ENCODE measurements at places on chromosomes 11 and 22.

GRCh38 chr11:101945448-101945847 is 29.1 kb upstream of the ANGPTL5 start:
- no peak for ATAC-seq

DNA sequence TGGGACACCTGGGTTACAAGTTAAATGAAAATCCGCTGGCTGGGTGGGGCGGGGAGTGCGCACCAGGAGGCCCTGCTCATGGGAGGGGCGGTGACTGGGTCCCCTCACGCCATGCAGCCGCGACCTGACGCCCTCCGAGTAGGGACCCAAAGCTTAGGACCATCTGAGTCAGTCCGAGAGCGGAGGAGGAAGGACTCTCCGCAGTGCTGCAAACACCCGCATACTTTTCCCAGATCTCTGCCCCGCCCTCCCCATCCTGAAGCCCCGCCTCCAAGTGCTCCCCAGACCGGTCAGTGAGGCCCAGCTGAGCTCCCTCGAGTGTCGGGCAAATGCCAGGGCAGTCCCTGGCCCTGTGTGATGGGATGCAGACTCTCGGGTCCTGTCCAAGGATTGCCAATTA is 6.6 kb upstream of the FLI1 start:
- no peak for ATAC-seq

DNA sequence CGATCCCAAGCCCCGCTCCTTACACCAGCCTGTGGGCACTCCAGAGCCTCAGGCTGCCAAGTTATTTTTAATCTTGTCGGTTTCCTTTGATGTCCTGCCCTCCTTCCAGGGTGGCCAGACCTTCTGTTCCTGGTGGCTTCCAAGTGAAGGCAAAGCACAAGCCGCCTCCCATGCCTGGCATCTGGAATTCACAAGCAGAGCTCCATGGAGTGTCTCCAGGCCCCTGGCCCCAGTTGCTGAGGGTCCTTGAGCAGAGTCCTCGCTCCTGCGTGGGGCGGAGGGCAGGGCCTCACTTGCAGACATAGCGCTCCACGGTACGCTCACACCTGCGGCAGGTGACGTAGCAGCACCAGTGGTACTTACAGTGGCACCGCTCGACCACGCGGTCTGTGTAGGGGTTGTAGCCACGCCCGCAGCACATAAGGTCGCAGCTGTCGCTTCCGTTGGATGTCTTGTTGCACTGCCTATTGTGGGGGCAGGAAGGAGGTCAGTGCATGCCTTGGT is 19.5 kb downstream of the WNT11 start:
- ATAC-seq: no peak

DNA sequence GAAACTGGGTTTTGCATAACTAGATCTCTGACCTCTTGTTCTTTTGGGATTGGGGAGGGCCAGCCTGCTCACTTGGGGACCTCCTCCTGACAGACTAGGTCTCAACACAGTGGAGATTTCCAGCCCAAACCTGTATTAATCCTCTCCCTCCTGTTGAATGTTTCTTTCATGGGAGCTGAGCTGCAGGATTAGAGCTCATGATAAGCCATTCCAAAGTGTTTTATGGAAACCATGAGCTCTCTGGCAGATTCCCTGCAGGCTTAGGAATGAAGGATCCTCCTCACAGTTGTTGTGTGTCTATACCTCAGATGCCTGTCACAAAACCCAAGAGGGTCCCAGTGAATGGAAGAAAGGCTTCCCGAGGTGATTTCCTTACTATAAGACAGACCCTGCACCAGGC is 248.4 kb upstream of the B3GAT1 start:
- ATAC-seq: no peak

DNA sequence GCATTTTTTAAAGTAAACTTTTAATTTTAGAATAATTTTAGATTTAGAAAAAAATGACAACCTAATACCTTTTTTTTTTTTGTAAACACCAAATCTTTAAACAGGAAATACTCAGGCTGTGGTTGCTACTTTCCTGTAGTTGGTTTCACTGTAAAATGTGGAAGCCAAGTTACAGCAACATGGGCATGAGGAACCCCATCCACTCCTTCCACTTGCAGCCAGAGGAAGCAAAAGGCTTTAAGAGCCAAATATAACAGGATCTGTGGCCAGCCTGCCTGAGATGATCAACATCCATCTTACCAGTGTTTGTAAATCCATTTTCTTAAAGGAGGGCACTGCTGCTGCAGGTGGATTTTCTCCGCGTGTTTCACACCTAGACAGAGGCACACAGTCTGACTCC is 66.2 kb downstream of the TNRC6B start:
- ATAC-seq: no peak

- no peak for ATAC-seq
These were observed 189.8 kb upstream of the PITPNB start for GRCh38 chr22:28108851-28109250.

GRCh38 chr22:43128928-43129424 is 14.2 kb downstream of the MCAT start:
- ATAC-seq: no peak

DNA sequence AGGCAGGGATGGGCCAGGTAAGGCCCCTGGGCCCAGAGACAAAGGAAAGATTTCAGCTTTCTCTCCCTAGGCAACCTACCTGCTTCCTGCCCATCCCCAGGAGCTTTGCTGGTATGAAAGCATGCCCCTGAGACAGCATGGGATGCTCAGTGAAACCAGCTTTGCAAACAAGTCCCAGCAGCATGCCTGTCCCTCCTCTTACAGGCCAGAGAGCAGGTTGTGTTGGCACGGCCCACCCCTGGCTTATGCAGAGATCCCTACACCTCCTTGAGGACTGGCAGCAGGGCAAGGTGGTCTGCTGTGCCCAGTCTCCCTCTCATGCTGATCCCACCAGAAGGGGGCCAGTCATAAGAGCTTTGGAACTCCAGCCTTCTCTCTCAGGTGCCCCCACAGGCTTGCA is 3.1 kb downstream of the SCN4B start:
- no peak for ATAC-seq

DNA sequence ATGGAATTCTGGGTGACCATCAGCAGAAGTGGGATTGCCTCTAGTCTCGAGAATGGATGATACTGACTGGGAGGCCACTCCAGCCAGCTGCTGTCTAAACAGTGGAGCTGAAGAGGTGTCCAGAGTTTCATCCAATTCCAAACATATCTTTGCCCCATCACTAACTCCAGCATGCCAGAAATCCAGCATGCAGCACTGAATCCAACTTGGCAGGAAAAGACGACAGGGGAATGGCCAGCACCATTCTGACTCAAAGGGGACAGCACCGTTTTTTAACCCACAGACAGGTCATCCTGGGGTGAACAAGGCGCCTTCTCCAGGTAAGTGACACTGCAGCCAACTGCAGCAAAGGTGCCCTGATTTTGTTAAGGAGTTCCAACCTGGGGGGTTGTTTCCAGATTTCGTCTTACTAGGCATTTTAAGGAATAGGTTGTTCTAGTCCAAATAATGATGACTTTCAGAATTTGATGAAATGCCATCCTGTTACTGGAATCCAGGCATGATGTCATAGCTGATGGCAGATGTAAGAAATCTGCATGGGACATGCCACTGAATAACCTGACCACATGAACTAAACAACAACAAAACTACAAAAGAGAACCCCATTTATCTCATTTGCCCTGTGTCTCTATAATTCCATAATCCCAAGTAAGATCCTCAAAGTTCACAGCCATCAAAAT is 32.3 kb downstream of the FEZ1 start:
- ATAC-seq: no peak

DNA sequence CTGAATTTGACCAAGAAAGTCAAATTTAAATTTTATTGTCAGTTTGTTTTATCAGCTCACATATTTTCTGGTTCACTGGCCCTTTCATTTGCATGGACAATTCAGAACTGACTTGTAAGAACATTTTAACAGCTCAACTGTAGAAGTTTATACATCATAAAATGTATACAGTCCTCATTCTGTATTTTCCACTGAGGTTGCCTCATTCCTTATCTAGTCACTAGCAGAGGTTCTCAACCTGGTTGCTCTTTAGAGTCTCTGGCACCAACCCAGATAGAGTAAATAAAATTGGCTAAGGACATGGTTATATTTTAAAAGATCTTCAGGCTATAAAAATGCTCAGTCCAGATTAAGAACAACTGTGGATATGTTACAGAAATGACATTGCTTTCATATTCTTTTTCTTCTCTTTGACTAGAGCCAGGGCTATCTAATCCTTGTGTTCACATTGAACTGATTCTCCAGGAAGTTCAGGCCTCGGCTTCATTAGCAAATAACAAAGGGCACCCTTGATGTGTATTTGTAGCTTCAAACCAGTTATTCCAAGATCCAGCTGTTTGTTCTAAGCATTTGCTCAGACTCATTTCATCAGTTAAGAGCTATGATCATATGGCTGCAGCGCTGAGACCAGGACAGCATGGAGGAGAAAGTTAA is 782.5 kb downstream of the ETS1 start:
- no peak for ATAC-seq

DNA sequence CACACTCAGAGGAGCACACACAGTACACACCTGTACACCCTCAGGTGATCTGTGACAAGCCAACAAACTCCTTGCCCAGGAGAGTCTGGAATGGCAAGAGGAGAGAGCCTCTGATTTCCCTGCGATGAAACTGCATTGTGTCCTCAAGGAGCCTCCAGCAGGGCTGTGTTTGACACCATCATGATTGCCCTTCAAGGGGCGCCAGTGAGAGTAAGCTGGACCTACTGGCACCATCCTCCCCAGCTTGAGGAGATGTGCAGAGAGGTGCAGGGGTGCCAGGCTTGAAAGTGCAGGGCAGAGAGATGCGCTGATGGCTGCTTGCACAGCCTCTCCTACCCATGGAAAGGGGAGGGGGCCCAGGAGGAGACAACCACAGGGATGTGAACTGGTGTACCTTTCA is 188.8 kb upstream of the CADM1 start:
- ATAC-seq: no peak

- no peak for ATAC-seq
These were observed 307.2 kb downstream of the CADM1 start for GRCh38 chr11:115197031-115197430.

GRCh38 chr22:40216041-40216756 is 38.5 kb downstream of the TNRC6B start:
- ATAC-seq: peak; percentile 53

- ATAC-seq: no peak
These were observed 68.5 kb upstream of the PARVG start for GRCh38 chr22:44112191-44112590.

DNA sequence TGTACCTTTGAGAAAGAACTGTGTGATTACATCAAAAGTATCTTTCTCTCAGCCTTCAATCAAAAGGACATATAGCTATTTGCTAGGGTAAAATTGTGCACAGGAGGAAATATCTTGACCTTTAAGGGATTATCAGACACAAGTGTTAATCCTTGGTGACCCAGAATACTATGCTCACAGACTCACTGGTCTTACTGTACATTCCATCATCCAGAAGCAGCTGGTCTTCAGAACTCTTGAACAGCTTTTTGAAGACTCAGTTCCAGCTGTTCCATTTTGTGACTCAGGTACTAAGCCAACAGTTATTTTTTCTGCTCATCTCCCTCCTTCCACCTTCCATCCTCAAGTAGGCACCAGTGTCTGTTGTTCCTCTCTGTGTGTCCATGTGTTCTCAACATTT is 19.8 kb downstream of the ZBED5 start:
- no peak for ATAC-seq

DNA sequence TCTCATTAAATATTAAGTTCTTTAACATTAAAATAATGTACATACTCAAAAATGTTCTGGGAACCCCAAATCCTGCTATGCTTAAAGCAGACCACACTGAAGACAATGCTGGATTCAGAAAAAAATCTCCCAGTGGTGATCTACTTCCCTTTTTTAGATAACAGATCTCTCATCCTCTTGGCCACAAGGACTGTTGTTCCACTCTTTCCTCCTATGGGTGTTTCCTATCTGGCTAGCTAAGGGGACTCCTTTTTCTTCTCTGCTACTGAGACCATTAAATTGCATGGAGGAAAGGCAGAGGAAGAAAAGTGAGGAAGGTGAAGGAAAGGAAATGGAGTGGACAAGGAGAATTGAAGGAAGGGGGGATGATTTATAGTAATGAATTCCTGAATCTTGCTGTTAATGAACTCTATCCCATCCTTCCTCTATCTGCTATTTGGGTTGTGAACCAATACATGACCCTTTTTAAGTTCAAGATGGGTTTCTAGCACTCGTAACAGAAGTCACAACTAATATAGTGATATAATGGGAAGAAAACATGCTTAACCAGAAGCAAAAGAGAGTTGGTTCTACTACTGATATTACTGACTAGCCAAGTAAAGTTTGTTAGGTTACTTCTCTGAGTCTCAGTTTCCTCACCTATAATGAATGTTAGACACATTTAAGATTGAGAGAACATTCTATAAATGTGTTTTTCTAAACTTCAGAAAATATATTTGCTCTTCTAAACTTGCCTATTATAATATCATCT is 53.2 kb downstream of the PIK3C2A start:
- no peak for ATAC-seq

DNA sequence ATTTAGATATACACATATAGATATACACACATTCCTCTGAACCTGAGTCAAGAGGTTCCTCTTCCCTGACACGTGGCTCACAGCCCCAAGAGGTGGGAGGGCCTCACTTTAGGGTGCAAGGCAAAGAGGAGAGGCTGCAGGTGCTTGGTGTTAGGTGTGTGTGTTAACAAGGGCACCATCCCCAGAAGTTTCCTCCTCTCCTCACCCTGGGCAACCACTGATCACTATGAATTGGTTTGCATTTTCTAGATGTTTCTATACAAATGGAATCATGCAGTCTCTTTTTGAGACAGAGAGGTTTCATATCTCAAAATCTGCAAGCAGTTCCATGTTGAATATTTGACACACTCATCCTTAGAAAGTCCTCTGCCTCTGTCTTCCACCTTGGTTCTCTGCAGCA is 120.9 kb upstream of the NECTIN1 start:
- ATAC-seq: no peak

DNA sequence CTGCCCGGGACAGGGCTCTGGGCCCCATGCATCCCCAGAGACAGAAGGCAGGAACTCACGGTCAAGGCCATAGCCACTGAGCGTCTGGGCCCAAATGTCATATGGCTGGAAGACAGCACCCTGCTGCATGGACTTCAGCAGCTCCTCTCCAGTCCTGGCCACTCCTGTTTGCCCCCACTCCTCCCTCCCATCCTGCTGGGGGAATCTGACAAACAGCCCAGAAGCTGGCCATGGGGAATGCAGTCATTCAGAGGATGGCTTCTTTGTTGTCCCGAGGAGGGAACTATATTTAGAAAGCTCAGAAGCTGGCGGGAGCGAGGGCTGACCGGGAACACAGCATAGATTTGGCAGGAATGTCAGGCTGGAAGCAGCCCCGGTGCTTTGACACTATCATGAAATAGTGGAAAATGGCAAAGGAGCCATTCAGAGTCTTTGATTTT is 35.0 kb downstream of the DKK3 start:
- no peak for ATAC-seq
